ENCODE measurements at places on chromosomes 5 and 9. TPM values are rescaled to one million over a fixed set of nuclear protein-coding genes. Genes with fewer than 3 reads are reported as not detected.

- DNase-seq, result no peak
Observed at GRCh38 chr9:76180541-76180940, 213.7 kb downstream of the RFK start.

CDO1 gene
- 3.3 TPM for total RNA-seq

DNA sequence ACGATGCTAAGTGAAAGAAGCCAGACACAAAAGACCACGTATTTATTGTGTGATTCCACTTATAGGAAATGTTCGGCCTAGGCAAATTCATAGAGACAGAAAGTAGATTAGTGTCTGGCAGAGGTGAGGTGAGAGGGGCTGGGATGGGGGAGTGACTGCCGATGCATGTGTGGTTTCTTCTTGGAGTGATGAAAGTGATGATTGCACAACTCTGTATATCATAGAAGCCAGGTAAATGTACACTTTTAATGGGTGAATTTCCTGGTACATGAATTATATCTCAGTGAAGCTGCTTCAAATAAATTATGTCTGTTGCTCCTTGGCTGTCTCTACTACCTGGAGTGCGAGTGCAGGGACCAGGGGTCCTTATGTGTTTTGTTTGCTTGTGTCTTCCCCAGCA lies 76.2 kb upstream of the PTCH1 start:
- no peak for DNase-seq

GRCh38 chr9:114824110-114824509 lies 18.3 kb upstream of the TNFSF15 start:
- DNase-seq, result no peak

NR5A1 gene
- not detected for total RNA-seq

GRCh38 chr5:143402017-143402552 lies 1.4 kb downstream of the NR3C1 start:
- DNase-seq, result no peak

All from chondrocyte (in vitro differentiated cells).